ENCODE measurements at places on chromosomes 5 and 9. TPM values are rescaled to one million over a fixed set of nuclear protein-coding genes. Genes with fewer than 3 reads are reported as not detected.

DNA sequence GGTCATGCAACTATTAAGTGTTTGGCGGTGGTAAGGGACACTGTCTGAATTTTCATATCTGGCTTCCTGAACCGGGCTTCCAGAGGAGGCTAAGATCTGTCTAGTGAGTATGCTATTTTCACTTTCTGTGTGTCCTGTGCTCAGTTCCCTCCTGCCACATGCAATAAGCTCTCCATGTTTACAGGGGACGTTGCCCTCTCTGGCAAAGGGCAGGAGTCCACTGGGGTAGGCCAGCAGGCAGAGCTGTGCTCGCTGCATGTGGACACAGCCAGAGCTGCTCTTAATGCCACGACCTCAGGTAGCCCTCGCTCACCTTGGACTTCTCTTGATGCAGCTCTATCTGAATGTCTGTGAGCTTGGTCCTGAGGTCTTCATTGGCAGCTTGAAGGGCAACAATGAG is 111.2 kb downstream of the JAKMIP2 start:
- DNase-seq, result no peak

DNA sequence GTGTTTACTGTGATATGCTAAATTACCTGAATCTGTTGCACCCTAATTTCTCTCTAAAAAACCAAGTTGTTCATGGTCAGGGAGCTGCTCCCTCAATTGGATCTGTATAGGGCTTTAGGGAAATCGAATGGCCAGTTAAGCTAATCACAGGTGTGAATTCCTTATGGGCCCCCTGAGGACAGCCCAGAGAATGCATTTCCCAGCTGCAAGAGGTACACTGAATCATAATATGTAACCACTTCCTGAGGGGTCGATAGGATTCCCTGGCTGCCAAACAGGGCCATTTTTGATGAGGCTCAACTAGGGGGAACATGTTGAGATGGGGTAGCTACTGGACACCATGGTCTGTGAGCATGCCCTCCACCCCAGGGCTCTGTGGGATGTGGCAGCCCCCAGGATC is 478.6 kb downstream of the CCDC171 start:
- no peak for DNase-seq

DNA sequence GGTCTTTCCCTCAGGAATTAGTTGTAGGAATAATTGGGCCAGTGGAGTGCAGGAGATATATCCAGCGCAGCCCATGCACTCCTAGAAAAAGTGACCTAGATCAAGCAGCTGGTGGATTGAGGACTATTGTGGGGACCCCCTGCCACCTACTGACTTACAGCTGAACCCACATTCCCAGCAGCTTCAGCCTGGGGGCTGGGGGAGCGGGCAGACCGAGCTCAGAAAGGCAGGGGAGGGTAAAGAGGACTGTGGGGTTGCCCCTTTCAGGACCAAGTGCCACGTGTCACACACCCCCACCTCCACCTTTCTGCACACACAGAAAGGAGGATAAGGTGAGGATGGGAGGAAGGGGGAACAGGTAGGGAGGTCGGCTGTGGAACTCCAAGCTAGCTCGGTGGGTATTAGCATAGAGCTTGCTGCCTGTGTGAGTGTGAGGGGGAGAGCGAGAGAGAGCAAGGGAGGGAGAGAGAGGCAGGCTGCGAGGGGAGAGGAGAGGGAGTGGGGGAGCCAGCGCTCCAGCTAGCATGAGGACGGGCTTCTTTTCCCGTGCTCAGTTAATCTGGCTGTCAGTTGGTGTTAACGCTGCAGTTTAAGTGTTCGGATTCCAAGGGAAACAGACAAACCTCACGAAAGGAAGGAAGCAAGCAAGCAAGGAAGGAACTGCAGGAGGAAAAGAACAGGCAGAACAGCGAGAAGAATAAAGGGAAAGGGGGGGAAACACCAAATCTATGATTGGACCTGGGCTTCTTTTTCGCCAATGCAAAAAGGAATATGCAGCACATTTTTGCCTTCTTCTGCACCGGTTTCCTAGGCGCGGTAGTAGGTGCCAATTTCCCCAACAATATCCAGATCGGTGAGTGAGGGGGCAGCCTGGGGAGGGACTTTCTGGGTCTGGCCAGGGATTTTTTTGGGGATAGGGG is at the start of gene GRIA1:
TSS of gene GRIA1 (plus strand) at position 553 of the 920 bp plus-strand sequence.
- no peak for DNase-seq

GRCh38 chr9:93463638-93464248 is 10.4 kb upstream of the FAM120AOS start:
- no peak for DNase-seq

GRCh38 chr5:134046801-134047686 is 42.3 kb upstream of the VDAC1 start:
- DNase-seq, result no peak

DNA sequence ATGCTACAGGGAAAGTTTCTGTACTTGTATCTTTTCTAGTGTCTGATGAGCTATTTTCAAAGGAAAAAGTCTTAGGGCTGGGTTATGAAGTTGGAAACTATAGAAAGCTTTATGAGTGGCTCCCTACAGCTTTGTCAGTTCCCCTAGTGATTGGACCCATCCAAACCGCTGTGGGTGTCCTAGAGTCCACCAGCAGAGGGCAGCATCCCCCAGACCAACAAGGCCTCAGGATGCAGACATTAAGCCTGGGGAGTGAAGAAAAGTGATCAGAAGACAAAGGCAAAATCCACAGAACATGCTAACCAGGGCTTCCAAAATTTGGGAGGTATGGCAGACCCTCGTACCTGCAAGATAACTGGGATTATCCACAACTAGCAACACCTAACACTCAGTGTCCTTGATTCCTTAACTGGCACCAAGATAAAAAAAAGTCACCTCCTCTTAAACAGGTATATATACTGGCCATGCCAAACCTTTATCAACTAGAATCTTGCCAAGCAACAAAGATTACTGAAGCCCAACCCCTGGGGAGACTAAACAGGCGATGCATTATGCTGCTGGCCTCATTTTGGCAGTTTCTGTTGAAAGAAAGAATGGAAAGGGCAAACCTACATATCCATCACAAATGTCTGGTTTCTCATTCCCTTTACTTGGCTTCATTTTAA is 110.4 kb upstream of the NR5A1 start:
- no peak for DNase-seq

GRCh38 chr9:132016456-132016855 is 63.2 kb downstream of the MED27 start:
- DNase-seq, result no peak

GRCh38 chr9:88818495-88819201 is 172.6 kb upstream of the S1PR3 start:
- no peak for DNase-seq

- no peak for DNase-seq
Observed at GRCh38 chr9:119789987-119790386, 420.8 kb upstream of the BRINP1 start.

- DNase-seq, result no peak
Observed at GRCh38 chr9:128102861-128103588, 24.5 kb downstream of the PTGES2 start.

GRCh38 chr9:113844466-113844865 is 31.6 kb upstream of the ZNF618 start:
- DNase-seq, result no peak

DNA sequence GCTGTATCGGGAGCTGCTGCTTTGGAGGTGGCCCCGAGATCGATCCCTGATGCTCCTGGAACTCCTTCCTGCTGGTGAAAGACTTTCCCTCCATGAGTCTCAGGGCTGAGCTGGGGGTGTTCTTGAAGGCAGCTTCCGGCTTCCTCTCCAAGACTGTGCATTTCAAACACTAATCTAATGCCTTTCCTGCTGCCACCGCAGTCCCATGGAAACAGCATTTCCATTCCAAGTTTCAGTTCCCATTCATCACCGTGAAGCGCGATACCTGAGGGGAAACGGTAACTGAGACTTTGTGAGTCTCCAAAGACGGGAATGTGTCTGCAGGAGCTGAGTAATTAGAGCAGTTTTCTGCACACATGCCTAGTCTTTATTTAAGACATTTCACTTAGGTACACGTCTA is 230.1 kb downstream of the PAX5 start:
- no peak for DNase-seq

GRCh38 chr5:15808577-15808976 is 308.6 kb downstream of the FBXL7 start:
- DNase-seq, result no peak

GRCh38 chr5:173911623-173912022 is 23.5 kb downstream of the CPEB4 start:
- no peak for DNase-seq

DNA sequence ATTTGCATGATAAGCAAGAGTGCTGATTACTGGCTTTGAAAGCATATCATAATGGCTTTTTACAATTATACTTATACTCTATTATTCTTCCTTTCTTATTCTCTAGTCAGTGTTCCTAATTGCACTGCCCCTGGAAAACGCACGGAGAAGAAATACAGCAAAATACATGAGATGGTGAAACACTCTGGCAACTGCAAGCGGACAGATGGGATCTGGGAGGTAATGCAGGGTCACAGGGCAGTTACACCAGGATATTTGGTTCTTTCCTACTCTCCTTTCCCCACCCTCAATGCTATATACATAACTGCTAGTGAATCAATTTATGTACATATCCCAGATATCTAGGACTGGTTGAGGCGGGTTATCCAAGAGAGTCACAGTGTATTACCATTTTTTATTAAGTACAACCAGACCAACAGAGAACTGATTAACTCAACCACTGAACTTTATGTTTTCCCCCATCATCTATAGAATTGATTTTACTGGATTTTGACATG is 423.7 kb downstream of the ZSWIM6 start:
- no peak for DNase-seq

DNA sequence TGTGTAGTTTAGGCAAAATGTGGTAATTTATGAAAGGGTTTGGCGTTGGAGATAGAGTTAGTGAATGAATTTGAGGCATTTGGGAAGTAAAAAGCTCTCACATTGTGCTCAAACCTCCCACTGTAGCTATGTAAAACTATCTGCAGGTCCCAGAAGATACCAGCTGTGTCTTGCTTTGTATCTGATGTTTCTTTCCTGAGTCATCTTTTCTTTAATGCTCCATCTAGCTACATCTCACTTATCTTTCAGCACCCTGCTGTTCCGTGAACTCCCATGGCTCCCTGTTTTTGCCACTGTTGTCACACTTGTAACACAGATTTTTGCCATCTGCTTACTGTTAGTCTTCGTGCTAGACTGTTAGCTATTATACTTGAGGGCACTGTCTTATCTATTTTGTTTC is 253.1 kb downstream of the NPR3 start:
- DNase-seq, result no peak

CDX1 gene
- total RNA-seq, result 0.33 TPM

SPAAR gene
- total RNA-seq, result not detected

ABLIM3 gene
- 35.2 TPM for total RNA-seq

ADGRD2 gene
- not detected for total RNA-seq

LCN1 gene
- not detected for total RNA-seq

TMEM141 gene
- total RNA-seq, result 69.8 TPM

ELOVL7 gene
- total RNA-seq, result 31.6 TPM

IRX1 gene
- 6.5 TPM for total RNA-seq

NMUR2 gene
- total RNA-seq, result not detected

EIF4E1B gene
- not detected for total RNA-seq

HAPLN1 gene
- total RNA-seq, result not detected

SLC25A2 gene
- total RNA-seq, result not detected

All from kidney epithelial cell (primary cell).